NCI-H2227 treated with DMSO at 0.1 percent for 48 hours (cell line): ENCODE measurements at places on chromosomes 1 and 21.

DNA sequence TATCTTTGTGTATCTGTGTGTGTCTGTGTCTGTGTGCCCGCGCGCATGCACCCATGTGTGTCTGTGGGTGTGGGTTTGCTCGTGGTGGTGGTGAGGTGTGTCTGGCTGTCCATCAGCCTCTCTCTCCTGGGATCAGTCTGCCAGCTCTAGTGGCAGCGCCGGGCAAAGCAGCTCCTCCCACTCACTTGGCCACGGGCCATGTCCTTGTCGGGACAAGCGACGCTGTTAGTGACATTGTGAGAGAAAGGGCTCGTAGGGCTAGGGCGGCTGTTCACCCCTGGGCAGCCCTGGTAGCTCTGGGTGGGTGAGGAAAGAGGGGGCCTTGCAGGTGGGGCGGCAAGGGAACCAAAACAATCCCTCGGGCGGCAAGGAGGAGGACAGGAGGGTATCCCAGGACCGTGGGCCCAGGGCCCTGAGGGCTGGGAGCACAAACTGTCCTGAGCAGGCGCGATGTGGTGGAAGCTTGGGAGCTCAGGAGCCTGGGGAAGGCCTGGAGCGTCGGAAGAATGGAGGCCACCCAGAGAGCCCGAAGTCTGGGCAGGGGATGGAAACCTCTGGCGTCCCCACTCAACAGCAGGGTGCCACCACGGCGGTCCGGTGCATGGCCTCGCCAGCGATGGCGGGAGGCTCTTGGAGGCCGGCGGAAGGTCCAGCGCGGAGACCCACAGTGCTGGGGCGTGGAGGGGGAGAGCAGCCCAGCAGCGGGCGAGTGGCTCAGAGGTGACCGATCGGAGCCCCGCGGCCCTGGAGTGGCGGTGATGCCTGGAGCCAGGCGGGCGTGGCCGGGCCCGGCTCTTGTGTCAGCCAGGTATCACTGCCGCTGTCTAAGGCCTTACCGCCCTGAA, 140.5 kb downstream of the LIPI start:
- DNase-seq: no peak

DNA sequence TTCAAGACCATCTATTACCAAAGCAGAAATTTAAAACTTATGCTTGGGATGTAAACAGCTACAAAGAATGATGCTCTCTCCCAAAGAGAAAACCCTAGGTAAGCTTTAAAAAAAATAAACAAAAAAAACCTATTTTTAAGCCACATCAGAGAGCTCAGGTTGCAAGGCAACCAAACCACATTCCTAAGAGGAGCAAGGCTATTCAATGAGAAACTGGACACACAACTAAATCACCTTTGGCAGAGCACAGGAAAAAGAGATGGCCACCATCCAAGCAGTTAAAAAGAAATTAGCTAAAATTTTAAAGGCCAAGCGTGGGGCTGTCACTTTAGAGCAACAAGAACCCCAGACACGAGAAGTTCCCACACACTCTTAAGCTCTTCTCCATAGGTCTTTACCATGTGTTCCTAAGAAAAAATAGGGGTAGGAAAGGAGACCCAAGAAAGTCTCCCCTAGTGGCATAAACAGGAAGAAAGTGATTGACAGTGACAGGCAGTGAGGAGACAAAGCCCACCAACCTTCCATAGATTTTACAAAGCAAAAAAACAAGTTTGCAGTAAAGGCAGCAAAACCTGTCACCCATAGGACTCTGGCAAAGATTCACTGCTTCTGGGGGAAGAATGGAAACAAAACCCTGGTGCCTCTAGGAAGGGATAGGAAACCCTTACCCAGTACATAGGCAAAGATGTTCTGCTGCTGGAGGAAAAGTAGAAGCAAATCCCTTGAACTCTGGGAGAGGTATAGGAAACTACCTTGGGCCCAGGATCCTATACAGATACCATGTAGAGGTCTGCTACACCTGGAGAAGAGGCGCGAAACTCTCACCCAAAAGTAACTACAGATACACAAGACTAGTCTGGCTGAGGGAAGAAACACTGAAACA, 68.5 kb downstream of the FOXJ3 start:
- no peak for DNase-seq

DNA sequence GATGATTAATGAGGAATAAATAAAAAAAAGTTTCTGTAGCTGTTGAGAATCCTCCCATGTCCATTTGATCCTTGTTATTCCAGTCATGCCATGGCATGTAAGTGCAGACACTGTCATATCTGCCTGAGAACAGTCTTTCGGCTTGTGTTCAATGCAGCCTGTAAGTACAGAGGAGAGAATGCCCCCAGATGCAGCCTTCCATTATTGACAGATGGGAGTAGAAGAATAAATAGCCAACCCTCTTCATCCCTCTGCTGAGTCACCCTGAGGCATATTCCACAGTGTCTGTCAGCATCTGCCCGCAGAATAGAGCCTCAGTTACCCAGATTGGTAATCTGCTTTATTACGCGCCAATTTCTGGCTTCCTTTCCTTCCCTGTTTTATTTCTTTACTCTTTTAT, 139.4 kb downstream of the LRRC7 start:
- DNase-seq: no peak

GRCh38 chr1:45238846-45239245, 32.4 kb upstream of the ZSWIM5 start:
- DNase-seq: no peak

GRCh38 chr1:226004396-226004795, 5.3 kb upstream of the SDE2 start:
- DNase-seq: no peak

- DNase-seq: no peak
These were observed 510.9 kb downstream of the PTPRU start for GRCh38 chr1:29747196-29747595.

DNA sequence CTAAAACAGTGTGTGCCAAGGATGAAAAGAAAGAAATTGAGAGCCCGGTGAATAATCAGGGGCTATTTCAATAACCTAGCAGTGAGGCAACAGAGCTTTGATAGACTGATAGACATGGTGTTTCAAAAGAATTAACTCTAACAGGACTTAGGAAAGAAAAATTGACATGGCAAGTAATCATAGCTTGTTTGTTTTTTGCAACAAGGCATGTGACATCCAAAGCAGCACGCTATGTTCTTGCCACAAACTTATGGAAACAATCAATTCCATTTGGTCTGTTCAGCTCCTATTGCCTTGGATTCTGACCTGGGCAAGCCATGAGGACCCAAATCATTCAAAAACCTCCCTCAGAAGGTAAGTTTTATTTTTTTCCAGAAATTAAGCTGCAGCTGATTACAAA, 608.5 kb downstream of the SMYD3 start:
- DNase-seq: no peak

DNA sequence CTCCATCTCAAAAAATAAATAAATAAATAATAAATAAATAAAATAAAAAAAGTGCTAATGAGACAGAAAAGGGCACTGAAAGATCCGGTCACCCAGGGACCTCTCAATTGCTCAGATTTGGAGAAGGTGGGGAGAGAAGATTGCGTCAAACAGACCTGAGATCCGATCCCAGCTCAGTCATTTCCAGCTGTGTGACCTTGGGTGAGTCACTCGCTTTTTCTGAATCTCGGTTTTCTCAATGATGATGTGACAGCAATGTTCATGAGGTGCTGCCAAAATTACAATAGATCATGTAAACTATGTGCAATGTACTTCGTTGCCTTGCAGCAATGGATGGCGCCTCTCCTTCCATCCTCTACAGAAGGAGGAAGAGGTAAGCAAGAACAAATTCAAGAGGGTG, 11.1 kb upstream of the MEF2D start:
- DNase-seq: no peak

DNA sequence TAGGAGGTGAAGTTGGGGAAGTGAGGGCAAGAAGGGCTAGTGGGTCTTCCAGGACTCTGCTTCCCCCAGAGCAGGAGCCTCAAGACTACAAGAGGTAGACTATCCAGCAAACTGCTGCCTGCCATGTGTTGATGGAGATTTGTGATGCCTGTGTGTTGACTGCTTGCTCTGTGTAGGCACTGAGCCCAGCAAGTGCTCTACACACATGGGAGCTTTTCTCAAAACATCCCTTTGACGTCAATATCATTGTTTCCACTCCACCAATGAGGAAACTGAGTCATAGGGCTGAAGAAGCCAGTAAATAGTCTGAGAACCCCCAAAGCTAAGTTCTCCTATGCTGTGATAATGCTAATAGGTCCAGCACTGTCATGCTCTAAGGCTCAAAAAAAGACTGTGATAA, 207.2 kb upstream of the NFIA start:
- DNase-seq: no peak

GRCh38 chr1:7250176-7250575, 464.9 kb downstream of the CAMTA1 start:
- no peak for DNase-seq

- no peak for DNase-seq
These were observed 1.4 kb downstream of the DEPDC1 start for GRCh38 chr1:68495532-68495931.

DNA sequence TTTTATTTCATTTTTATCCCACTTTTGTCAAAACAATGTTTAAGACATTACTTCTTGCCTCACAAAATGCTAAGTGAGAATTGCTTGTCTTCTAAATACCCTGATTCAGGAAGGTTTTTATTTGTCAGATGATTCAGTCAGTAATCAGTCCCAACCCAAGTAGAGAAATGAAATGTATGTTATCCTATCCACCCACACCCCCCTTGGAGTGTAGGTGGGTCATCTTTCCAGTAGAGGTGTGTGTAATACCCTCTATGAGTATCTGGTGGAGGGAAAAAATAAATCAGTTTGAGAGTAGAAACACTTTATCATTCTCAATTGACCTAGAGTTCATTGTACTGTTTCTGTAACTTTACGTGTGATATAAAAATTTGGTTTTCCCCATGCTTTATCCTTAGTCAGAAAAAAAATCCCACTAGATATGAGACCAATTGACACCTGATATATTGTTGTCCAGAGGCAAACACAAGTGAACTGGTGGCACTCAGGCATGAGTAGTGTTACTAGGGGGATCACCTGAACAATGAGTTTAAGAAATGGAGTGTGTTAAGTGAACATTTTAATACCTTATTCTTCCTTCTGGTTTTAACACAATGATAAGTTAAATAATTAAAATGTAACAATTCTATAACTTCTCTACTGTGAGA, 153.8 kb upstream of the C1orf105 start:
- DNase-seq: no peak

DNA sequence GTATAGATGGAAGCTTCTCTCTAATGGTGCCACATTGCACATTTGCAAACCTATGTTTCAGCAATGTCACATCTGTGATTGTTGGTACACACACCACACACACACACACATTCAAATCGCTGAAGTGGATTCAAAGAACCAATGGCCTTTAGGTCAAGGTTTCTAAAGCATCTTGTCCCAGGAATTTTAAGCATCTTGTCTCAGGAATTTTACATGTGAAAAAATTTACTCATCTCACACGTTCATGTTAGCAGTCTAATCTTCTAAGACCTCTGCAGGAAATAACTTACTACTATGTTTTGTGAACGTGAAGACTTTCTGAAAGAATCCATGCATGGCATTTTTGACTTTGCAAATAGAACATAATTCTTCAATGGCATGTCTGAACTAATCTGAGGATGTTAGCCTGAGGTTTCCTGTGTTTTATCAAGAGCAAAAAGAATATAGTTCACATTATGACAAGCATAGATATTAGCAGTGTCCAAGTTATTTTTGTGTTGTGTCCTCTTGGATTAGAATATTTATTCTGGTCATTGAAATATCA, 125.1 kb downstream of the CYYR1 start:
- DNase-seq: no peak
